ENCODE measurements at places on chromosomes 11 and 22.

- no peak for DNase-seq
Measured at GRCh38 chr11:74319139-74319816, 7.8 kb upstream of the P4HA3 start.

DNA sequence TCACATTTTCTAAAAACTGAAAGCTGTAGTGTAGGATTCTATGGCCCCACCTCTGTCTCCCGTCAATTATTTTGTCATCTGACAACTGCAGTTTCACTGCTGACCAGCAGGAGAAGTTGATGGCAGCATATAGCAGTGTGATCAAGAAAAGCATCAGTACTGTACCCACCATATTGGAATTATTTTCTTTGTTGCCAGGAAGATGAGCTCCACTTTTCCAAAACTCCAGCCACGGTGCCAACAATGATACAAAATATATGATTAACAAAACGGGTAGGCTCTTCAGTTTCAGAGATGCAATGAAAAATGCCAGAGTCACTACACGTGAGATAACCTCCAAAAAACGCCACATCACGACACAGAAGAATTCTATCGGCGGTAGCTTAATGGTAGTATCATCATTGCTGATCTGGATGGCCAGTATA is 41.3 kb downstream of the XKR3 start:
- no peak for DNase-seq

- DNase-seq, result no peak
Measured at GRCh38 chr11:680476-680875, 14.5 kb downstream of the DEAF1 start.

- no peak for DNase-seq
Measured at GRCh38 chr11:131814108-131814507, 443.7 kb downstream of the NTM start.

DNA sequence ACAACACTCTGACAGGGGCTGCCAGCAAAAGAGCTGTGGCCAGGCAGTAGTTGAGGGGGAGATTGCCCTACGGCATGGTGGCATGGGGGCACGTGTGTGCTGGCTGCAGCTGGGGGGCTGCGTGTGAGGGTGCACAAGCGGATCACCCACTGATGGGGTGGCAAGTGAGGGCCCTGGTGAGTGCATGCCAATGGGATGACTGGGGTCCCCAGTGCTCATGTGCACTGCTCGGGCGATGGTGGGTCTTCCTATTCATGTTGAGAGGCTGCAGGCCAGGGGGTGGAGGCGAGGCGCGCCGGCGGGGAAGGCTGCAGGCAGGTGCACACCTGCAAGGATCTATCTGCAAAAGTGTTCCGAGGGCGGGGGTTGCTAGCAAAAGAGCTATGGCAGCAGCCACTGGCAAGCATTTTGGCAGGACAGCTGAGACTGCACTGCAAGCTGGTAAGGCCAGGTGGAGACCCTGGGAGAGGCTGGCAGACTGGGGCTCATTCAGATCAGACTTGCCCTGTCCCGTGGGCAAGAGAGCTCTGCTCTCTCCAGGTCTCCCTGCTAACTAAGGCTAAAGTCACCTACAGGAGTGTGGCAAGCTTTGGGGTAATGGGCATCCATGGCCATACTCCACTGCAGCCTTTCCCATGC is 12.0 kb downstream of the OR51I2 start:
- no peak for DNase-seq

- no peak for DNase-seq
Measured at GRCh38 chr11:57203359-57203758, 21.6 kb downstream of the LRRC55 start.

- DNase-seq, result no peak
Measured at GRCh38 chr22:31646186-31647019, 15.6 kb downstream of the PISD start.

GRCh38 chr11:22991196-22991595 is 130.9 kb upstream of the CCDC179 start:
- DNase-seq, result no peak

GRCh38 chr11:95699631-95700470 is 89.7 kb downstream of the FAM76B start:
- peak; percentile 40 for DNase-seq

GRCh38 chr22:22590136-22590891 is 31.2 kb upstream of the PRAME start:
- no peak for DNase-seq

DNA sequence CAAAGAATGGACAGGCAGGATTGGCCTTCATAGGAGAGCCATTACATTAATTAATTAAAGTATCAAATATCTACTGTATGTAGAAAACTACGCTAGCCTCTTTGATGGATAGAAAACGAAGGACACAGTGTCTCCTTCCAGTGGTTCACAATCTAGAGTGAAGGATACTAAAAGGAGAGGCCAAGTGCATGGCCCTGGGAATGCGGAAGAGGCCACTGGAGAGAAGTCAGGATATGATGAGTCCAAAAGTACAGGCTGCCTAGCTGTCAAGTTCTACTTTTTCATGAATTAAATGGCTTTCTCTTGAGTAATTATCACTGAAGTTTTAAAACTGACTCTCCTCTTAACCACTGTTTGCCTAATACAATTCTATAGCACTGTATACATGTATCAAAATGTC is 41.9 kb downstream of the ATG16L2 start:
- DNase-seq, result no peak

GRCh38 chr22:44693756-44694155 is 8.2 kb upstream of the PRR5 start:
- DNase-seq, result no peak

GRCh38 chr11:9267680-9268079 is 2.5 kb upstream of the DENND5A start:
- DNase-seq, result no peak

DNA sequence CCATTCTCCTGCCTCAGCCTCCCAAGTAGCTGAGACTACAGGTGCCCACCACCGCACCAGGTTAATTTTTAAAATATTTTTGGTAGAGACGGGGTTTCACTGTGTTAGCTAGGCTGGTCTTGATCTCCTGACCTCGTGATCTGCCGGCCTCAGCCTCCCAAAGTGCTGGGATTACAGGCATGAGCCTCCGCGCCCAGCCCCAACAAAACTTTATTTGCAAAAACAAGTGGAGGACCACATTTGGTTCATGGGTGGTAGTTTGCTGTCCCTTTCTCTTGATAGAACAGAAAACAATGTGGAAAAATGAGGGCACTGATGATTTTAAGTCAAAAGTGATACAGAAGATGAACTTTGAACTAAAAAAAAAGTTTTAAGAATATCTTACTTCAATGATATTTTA is 121.8 kb upstream of the SERPIND1 start:
- no peak for DNase-seq

- no peak for DNase-seq
Measured at GRCh38 chr11:59198726-59199125, 14.0 kb downstream of the MPEG1 start.

GRCh38 chr11:113677685-113678084 is 28.4 kb downstream of the TMPRSS5 start:
- DNase-seq, result no peak

DNA sequence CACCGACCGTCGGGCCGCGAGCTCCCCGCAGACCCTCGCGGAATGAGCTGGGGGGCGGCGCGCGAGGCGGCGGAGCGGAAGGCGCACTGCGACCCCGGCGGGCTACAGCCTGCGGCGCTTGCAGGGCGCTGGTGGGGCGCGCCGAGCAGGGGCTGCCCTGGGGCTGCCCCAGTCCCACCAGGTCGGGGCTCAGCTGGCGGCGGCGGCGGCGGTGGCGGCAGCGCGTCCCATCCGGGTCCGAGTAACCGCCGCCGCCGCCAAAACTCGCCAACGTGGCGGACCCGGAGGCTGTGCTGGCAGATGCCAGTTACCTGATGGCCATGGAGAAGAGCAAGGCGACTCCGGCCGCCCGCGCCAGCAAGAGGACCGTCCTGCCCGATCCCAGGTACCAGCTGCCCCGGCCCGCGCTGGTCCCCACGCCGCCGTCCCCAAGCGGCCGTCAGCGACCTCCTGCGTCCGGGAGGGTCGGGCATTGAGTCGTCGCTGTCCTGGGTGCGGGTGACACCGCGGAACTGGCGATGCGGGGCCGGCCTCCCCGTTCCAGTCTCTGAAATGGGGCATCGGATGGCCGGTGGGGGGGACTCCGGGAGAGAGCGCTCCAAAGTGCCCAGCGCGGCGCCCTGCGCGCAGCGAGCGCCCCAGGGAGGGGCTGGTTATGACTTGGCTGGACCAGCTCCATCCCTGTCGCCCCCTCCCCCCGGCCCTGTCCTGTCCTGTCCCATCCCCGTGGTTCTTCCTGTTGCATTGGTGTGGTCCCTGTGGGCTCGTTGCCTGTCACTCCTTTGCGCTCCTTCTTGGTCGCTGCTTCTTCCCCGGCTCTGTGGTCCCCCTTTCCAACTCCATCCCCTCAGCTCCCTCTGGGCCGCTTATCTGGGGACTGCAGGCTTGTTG is 63.5 kb downstream of the CRYBB2 start:
- DNase-seq, result no peak

GRCh38 chr11:83047515-83048225 is 24.0 kb downstream of the RAB30 start:
- DNase-seq, result no peak

DNA sequence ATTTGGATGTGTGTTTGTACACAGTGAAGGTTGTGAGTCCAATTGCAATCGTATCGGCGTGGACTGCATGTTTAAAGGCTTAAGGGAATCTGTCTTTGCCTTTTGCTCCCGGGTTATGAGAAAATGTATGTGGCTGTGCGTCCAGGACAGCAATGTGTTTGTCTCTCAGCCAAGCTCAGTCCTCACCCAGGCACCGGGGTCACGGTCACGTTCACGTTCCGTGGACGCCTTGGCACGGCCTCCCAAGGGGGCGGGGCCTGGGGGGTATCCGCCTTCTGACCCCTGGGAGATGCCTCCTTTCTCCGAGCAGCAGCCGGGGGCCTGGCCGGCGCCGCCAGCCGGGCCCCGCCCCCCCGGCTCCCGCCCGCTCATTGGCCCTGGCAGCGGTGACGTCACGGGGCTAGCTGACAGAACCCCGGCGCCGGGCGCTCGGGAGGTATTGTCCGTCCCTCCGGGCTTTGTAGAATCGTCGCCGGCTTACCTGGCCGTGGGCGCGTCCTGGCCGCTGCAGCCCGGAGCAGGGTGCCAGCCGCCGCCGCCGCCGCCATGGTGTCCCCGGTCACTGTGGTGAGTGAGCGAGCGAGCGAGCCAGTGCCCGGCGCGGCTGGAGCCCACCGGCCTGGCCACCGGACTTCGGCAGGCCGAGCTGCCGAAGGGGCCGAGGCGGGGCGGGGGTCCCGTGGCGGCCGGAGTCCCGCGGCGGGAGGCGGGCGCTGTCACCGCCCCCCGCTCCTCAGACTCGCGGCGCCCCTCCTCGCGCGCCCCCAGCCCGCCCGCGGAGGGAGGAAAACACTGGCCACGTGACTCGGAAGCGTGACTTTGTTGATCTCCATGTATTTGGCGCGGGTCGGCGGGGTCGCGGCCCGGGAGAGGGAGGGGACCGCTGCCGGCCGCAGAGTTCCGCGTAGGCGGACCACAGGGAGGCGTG is at the start of gene TMEM86A:
Gene TMEM86A (plus strand): TSS at position 439 of the 928 bp plus-strand sequence. CDS start 108 bp downstream, at position 547.
- peak; percentile 95 for DNase-seq

GRCh38 chr11:59801981-59802638 is 8.5 kb downstream of the MRPL16 start:
- DNase-seq, result no peak

- DNase-seq, result no peak
Measured at GRCh38 chr11:70504246-70505020, 106.1 kb downstream of the CTTN start.

- no peak for DNase-seq
Measured at GRCh38 chr11:63919267-63920125, 2.5 kb upstream of the RCOR2 start.

DNA sequence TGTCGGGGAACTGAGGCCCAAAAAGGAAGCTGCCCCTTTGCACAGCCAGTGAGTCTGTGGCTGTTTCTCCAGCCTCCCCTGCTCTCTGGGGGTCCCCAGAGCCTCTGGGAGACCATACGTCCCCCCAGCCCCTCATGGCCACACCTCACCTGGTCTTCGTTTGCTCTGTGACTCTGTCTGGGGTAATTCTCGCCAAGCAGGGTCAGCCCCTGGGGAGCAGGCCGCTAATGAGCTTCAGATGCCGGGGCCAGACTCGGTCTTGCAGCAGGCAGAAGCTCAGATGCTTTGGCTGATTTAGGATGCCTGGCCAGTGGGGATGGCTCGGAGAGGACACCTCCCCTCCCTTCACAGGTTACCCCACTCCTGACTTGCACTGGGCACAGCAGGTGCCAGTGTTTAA is 24.1 kb upstream of the WNT11 start:
- no peak for DNase-seq

DNA sequence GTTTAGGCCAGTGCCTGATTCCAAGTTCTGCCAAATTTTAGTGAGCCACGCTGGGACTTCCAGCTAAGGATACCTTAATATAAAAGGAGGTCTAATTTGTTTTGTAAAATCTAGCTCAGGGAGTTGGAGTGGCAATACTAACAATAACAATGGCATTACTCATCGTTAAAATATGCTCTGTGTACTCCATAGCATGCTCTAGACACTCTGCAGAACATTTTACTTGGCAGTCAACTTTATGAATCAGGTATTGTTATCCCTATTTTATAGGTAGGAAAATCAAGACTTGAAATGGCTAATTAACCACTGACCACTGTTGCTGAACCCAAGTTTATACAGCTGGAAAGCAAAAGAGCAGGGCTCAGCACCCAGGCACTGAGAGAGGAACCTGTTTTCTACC is 485.0 kb upstream of the KIRREL3 start:
- no peak for DNase-seq

DNA sequence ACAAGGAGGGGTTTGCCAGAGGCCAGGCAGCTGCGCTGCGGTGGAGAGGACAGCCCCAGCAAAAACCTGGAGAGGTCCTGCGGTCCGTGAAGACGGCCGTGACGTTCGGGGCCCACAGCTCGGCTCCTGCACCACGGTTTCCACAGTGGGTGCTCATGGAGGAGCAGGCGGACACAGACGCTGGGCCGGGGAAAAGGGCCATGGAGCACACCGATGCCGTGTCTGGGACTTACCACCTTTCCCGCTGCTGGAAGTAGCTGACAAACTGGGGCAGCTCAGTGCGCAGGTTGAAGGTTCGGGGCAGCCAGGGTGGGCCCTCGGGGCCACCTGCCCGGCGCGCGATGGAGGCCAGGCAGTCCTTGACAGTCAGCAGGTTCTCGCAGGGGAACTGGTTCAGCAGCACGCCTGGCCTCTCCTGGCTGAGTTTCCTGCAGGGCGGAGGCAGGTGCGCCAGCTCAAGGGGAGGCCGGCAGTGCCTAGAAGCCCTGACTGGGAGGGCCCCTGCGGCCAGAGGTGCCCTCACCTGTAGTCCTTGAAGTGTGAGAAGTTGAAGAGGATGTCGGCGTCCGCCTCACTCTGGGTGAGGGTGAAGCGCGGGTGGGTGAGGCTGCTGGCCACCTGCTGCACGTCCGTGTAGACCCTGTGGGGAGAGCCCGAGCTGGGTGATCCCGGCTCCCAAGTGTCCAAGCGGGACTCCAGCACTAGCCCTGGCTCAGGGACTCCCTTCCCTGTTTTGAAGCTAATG is 12.8 kb downstream of the TTLL12 start:
- no peak for DNase-seq

- DNase-seq, result peak; percentile 68
Measured at GRCh38 chr11:43944761-43945311, 2.4 kb downstream of the C11orf96 start.
